IMR-90 (cell line): ENCODE measurements at places on chromosomes 2 and 18. TPM values are rescaled to one million over a fixed set of nuclear protein-coding genes. Genes with fewer than 3 reads are reported as not detected.

The FNDC4 gene
- 7.3 and 7.5 TPM in 2 replicates for total RNA-seq

The UGT1A3 gene
- total RNA-seq = not detected in 2 replicates

The OSBPL1A gene
- 50.3 and 70.4 TPM in 2 replicates for total RNA-seq

The SIX3 gene
- total RNA-seq = not detected in 2 replicates

The FKBP1B gene
- 8.9 and 10.2 TPM in 2 replicates for total RNA-seq

The TWIST2 gene
- 9.3 and 14.7 TPM in 2 replicates for total RNA-seq

The SCTR gene
- not detected in 2 replicates for total RNA-seq

The TRABD2A gene
- 19.7 and 20.3 TPM in 2 replicates for total RNA-seq
